8988T (cell line): ENCODE measurements at places on chromosomes 5 and 9.

- DNase-seq, result peak; percentile 37
Measured at GRCh38 chr9:93288341-93288740, 104.4 kb downstream of the WNK2 start.

DNA sequence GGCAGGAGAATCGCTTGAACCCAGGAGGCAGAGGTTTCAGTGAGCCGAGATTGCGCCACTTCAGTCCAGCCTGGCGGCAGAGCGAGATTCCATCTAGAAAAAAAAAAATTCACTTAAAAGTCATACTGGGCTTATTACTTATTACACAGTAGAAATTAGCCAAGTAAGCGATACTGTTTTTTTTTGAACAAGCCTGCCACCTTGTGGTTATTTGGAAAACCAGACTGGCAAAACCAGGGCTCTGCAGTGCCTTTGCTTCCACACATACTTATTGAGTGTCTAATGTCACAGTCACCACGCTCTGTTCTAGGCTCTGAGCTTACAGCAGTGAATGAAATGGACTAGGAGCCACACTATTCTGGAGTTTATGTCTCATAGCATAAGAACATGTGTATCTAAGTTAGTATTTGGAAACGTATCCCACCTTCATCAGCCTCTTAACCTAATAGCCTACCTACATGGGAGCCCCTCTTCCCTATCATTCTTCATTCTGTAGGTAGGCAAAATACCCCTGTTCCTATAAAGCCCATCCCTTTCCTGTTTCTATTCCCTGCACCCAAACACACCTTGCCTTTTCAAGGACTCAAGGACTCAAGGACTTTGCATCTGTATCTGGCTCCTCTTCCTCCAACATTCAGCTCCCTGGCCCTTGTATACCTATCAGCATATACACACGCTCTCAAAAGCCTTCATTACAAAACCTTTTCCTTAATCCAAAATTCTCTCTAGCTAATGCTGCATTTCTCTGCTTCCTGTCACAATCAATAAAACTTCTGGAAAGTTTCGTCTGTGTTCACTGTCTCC, 13.9 kb upstream of the BASP1 start:
- peak; percentile 64 for DNase-seq

DNA sequence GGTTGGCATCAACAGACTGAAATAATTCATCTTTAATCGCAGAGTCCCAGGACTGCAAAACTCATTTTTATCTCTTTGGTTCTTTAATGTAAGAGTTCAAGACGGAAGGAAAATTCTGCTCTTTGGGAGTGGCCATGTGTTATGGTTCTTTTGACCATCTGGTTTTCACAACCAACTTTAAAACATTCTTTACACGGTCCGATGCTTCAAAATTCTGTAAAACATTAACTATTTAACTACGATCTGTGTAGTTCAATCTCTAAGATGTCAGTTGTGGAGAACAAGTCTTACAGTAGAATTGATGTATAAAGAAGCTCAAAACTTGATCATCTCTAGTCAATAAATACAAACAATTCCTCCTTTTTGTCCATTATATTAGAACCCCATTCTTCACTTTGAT, 83.0 kb downstream of the CMYA5 start:
- no peak for DNase-seq

DNA sequence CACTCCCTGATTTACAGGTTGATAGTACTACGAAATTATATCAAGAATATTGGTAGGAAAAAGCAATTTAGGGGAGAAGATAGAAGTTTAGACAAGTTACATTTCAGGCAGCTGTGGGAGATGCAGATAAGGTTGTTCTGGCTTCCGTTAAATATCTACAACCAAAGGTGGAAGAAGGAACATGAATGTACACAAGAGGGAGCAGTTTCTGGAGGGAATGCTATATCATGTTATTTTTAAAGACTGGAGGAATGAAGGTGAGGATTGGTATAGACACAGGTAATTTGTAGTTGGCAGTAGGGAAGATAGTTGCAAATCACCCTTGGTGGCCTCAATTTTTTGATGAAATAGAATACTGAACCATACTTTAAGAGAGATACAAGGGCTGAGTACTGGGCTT, 187.3 kb upstream of the NMUR2 start:
- DNase-seq, result no peak

- DNase-seq, result no peak
Measured at GRCh38 chr9:130039528-130040147, 3.4 kb downstream of the FNBP1 start.

DNA sequence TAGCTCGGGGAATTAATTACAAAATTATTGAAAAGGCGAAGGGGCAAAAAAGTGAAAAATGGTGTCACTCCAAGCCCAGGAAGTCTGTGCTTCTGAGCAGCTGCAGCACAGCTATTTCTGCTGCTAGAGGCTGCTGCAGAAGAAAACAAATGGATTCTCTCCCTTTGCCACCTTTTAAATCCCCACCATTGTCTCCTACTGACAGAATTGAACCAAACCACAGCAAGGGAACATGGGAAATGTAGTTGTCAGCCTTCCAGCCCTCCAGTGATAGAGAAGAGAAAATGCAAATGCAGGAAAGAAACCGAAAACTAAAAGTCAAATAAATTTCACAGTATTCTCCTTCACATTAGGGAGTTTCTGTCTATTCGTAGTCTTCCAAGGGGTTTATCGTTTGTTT, 33.4 kb upstream of the CDC42SE2 start:
- no peak for DNase-seq

GRCh38 chr9:136648751-136649150, 14.0 kb upstream of the EGFL7 start:
- DNase-seq, result no peak

- no peak for DNase-seq
Measured at GRCh38 chr5:90437663-90438062, 28.1 kb upstream of the CETN3 start.

GRCh38 chr5:81363093-81363871, 30.7 kb downstream of the ACOT12 start:
- no peak for DNase-seq

- no peak for DNase-seq
Measured at GRCh38 chr5:143347046-143347445, 56.4 kb downstream of the NR3C1 start.

DNA sequence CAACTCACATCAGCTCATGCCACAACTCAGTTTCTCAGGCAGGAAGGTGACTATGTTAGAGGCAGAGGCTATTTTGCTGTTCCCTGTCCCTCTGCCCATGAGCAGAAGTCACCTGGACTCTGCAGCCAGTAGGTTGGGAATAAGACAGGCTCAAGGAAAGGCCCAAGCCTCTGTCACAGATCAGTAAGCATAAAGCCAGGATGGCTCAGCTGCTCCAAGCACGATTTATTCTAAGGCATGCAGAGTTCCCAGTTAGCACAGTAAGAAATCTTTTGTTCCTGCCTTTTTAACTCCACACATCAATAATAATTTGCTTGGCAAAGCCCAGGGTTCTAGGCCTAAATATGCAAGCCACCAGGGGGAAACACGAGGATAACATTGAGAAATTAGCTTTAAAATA, 249.0 kb upstream of the ADRA1B start:
- no peak for DNase-seq

GRCh38 chr5:157271740-157272271, 5.9 kb downstream of the CYFIP2 start:
- no peak for DNase-seq

- DNase-seq, result no peak
Measured at GRCh38 chr9:123472862-123473614, 117.0 kb downstream of the CRB2 start.
